ENCODE measurements at places on chromosomes 7 and 10.

DNA sequence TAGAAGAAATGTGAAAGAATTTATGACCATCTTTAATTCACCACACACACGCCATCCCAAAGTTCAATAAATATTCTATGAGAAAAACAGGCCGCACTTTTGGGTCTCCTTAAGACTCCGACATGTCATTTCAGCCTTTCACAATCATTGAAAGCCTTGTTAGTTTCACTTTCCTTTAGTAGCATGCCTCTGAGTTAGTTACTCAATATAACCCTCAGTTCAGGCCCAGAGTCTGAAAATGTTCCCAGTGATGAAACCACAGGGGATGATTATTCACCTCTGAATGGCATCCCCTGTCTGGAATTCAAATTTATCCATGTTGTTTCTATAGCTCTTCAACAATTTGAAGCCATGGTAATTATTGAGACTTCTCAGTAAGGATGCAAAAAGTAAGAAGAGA is 278.1 kb upstream of the NRP1 start:
- no peak for DNase-seq

DNA sequence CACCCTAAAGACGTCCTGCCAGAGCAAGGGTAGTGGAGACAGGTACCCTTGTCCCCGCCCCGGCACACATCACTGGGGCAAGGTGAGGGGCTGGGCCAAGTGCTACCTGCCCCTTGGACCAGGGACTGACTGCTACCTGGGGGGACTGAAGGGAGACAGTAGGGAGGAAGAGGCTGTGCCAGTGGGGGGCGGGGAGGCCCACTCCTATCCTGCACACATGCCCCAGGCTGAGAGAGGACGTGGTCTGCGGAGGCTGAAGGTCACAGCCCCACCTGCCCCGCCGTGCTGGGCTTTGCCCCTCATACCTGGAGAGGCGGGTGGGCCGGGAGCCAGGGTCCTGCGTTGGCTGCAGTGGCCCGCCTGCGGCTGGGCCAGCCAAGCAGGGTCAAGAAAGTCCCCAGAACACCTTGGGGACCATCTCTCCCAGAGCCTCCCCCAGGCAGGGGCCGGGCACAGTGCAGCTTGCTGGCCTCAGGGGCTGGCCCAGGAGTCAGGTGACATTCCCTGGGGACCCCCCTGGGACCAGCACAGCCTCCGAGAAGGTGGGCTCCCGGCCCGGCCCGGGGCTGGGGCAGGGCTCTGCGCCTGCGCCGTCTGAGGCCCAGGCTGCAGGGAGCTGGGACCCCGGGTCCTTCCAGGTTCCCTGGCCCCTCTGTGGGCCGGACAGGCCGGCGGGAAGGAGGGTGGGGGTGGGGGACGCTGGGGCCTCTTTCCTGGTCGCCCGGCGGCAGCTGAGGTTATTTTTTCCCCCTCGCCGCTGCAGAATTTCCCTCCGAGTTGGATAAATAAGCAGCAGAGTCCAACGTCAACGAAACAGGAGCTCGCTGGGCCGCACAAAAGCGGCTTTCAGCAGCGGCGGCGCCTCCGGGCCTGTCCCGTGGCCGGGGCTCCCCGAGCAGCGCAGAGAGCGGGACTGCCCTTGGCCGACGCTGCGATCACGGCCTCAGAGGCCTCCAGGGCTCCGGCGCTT is 9.8 kb upstream of the FZD9 start:
- DNase-seq: peak; percentile 24

- DNase-seq: no peak
These were observed 74.6 kb downstream of the COL13A1 start for GRCh38 chr10:69876286-69876685.

GRCh38 chr7:37037286-37037685 is 313.0 kb upstream of the AOAH start:
- DNase-seq: no peak

- DNase-seq: no peak
These were observed 73.9 kb downstream of the KAT6B start for GRCh38 chr10:74900297-74900696.

- no peak for DNase-seq
These were observed 6.3 kb upstream of the KCNMA1 start for GRCh38 chr10:77643795-77644468.

DNA sequence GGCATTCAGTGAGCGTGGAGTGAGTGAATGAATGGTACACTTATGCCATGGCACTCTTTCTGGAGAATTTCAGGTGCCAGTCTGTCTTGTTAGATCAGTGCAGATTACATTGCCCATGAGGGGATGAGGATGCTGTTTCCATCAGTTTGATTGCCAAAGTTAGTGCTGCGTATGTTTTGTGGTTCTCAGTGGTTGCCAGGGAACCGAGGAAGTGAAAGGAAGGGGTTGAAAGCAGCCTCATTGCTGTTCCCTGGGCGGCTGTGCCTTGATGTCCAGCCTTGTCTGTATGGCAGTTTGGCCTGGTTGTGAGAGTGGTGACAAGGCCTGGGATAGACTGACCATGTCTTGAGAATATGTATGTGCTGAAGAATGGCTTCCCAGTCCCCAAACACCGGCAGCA is 30.2 kb downstream of the WBP1L start:
- DNase-seq: no peak

- DNase-seq: no peak
These were observed 8.9 kb downstream of the FBXL13 start for GRCh38 chr7:103065667-103066066.

Data from substantia nigra (tissue), 51 donors.